ENCODE measurements at places on chromosomes 6 and 20.

GRCh38 chr20:56417911-56418310 lies 5.9 kb downstream of the CASS4 start:
- DNase-seq: no peak

DNA sequence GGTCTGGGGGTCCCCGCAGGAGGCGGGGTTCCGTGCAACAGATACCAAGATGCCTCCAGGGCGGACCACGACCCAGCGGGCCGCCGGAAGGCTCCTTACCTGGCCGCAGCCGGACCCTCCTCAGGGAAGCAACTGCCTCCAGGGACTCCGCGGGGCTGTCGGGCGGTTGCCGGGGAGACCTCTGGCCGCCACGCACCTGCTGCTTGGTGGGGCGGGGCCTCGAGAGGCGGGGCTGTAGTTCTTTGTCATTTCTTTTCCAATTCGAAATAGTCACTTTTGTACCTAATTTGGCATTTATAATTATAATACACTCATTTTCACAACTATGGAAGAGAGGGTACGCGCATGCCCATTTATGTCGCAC lies 647 bp downstream of the AK9 start:
- DNase-seq: peak; percentile 42

DNA sequence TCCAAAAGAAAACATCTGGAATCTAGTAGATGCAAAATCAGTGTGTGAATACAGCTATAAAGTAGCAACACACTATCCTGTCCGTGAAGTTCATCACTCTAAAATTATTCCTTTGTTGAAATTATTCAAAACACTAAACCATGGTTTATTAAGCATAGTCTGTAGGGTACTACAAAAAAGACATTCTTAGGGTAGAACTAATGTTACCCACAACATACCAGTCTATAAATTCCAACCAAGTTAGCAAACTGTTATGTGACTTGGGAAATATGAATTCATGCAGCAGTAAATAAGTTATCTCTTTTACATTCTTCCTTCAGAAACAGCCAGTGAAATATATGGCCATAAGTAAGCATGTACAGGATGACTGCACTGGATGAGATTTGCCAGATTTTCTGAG lies 580.3 kb upstream of the ADGRB3 start:
- DNase-seq: no peak

DNA sequence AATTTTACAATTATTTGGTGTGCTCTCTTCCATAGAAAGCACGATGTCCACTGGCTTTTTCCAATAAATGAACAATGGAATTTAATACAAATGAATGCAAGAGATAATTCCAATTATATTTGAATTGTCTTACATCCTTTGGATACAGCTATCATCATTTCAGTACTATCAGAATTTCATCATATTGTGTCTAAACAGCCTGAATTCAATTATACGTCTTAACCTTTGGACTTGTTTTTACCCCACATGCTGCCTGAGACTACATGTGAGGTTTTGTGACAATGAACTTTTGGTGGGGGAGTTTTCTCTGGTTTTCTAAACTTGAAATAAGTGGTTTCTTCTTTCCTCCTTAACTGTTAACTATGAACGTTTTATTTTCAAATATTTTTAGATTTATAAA lies 1176.0 kb downstream of the EPHA7 start:
- no peak for DNase-seq

DNA sequence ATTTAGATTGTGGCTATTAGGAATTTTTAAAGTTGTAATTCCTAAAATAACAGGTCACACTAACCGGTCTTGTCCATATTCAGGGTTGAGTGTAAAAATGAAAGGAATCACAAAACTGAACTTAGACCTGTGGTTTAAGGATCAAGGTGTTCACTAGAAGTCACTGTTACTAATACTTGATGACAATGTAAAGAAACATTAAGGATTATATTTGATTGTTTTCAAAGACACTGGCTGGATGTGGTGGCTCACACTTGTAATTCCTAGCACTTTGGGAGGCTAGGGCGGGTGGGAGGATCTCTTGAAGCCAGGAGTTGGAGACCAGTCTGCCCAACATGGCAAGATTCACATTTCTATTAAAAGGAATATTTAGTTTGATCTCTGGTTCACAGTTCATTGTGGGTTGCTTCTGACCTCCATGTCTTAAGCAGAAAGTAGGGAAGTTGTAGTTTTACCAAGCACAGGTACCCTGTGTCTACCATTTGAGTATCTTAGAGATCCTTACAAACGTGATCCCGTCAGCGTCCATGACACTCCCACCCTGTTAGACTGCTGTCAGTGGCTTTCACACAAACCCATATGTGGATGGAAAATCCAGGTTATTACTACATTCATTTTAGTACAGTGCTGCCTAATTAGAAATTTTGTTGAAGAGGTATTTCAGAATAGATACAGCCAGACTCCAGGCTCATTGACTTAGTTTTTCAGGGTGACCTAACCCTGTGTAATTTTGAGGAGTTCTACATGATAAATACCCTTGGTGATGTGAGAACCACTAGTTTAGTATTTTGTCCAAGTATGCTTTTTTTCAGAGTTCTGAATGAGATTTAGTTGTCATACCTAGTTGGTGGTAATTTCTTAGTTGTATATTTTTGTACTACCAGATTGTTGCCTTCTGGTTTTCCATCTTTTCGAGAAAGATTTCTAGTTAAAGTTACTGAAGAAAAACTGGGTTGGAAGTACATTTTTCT lies 10.2 kb downstream of the SRSF3 start:
- no peak for DNase-seq

GRCh38 chr6:147043994-147044477 lies 160.2 kb upstream of the STXBP5 start:
- no peak for DNase-seq

GRCh38 chr6:26033941-26034354 lies 53.3 kb upstream of the HFE start:
- DNase-seq: peak; percentile 31

- DNase-seq: no peak
Measured at GRCh38 chr6:6683969-6684833, 95.7 kb downstream of the LY86 start.

GRCh38 chr6:111210194-111210728 lies 123.0 kb downstream of the SLC16A10 start:
- peak; percentile 33 for DNase-seq

DNA sequence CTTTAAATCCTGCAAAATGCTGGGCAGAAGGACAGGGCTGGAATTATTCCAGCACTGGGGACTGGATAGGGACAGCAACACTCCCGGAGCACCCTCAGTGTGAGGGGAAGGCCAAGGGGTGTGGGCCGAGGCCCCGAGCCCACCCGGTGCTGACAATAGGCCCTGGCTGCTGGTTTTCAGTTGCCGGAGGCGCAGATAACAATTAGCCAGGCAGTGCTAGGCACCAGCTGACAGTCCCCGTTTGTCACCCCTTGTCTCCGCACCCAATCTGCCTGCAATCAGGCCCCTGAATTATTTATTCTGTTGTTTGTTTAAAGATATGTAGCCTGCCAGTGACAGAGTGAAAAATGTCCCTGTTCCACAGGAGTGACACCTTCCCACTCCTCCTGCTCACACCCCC lies 120.0 kb downstream of the GRM4 start:
- no peak for DNase-seq

DNA sequence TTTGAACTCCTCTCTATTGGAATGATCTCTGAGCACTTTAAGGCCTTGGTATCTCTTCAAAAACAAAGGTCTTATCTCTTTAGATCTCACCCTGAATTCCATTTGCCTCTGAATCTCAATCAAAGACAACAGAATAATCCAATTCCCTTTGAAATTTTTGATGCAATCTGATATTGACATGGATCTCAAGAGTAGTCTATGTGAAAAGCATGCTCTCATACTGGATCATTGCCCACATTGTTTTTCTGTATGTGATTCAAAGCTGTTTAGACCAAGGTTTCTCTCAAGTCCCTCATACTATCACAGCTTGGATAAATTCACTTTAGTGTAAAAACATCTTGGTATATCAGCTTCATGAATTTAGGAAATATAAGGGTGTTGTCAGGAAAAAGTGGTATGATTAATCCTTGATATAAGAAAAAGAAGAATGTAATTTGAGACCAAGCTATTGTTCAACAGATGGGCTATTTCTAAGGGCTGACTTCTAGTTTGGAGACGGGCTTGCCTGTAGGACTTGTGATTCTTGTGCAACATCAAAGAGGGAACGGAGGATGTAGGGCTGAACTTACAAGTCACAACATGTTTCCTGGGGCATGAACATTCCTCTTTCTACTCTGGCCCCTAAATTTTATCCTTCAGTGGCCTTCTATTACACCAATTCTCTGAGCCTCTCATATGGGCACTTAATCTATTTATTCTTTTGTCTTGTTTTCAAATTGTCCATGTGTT lies 77.9 kb upstream of the CITED2 start:
- DNase-seq: no peak

DNA sequence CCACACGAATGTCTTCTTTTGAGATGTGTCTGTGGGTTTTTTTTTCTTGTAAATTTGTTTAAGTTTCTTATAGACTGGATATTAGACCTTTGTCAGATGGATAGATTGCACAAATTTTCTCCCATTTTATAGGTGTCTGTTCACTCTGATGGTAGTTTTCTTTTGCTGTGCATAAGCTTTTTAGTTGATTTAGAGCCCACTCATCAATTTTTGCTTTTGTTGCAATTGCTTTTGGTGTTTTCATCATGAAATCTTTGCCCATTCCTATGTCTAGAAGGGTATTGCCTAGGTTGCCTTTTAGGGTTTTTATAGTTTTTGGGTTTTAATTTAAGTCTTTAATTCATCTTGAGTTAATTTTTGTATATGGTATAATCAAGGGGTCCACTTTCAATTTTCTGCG lies 57.7 kb downstream of the NKX2-2 start:
- DNase-seq: no peak

- DNase-seq: no peak
Measured at GRCh38 chr6:13883966-13884365, 40.8 kb upstream of the RNF182 start.

DNA sequence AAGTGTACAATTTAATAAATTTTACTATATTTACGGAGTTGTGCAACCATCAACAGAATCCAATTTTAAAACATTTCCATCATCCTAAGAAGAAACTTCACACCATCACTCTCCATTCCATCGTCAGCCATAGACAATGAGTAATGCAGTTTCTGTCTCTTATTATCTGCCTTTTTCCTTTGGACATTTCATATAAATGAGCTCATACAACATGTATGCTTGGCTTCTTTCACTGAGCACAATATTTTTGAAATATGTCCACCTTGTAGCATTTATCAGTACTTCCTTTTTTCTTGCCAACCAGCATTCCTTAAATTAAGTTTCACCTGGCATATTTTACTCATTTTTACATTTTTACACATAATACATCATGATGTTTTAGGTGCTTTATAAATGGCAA lies 22.7 kb upstream of the HIVEP1 start:
- DNase-seq: no peak

GRCh38 chr6:12439296-12439695 lies 149.1 kb downstream of the EDN1 start:
- DNase-seq: no peak

GRCh38 chr20:24149175-24149574 lies 160.6 kb upstream of the GGTLC1 start:
- no peak for DNase-seq

DNA sequence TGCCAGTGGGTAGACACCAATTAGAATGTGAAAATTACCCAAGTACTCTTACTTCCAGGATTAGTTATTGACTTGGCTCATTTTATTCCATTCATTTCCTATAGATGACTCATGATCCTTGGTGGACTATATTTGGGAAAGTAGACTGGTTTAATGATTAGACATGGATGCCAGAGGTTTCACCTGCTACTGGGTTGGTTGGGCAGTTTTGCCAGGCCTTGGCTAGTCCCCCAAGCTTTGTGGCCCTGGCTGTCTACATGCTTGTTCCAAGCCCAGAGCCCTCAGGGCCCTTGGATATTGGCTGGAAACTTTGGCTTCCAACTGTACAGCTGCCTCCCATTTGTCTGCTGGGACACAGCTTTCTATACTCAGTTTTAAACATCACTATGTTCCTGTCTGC lies 104.1 kb downstream of the ZFP64 start:
- no peak for DNase-seq

DNA sequence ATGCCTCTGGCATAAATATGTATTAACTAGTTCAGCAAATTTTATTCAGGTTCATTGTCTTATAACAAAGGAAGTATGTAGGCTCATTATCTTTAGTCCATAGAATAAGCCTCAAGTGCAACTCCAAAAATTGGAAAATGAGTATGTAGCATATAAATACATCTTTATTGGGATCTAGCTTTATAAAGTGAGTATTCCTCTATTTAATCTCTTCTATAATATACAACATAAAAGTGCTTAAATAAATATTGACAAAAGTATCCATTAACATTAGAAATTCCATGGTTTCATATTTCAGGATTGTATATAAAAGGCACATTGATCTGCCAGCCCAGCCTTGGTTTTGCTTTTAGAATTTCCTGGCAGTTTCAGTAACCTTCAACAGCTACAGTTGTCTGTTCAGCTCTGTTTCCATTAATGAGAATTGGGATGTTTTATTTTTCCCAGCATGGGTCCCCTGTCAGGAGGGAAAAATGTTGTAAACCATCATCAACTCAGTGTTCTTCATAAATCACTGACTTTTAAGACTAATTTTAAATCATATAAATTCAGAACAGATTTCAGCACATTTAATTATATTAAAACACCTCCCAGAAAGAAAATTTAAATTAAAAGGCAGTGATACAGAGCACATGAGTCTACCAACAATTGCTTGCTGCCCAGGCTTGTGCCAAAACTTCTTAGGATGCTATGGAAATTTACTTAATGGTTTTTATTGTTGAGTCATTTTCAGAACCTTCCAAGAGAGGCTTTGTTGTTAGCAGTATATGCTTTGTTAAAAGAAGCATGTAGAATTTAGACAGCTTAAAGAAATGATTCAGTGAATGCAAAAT lies 119.7 kb downstream of the ADGRG6 start:
- no peak for DNase-seq

DNA sequence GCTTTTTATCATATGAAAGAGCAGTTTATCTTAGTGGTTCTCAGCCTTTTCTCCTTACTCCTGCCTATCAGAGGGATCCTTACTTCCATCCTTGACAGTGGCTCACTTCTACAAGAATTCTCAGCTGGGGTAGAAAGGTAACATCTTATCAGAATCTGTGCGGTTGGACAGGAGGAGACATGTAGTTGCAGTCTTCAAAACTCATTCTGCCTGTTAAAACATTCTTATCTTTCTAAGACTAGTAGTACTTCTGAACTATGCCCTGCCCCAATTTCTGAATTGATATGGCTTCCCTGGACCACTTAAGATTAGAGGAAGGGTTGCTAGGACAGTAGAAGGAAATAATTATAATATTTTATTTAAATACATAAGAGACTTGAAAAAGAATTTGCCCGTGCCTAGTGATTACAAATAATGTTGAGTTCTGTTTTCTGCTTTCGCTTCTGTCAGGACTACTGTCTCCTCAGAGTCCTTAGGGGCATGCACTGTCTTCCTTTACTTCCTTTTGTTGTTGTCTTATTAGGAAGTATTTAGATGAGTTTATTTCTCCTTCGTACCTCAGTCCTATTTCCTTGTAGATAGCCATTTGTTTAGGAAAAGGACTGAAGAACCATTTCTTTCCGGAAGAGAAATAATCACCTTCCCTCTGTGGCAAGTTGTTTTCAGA lies 24.9 kb downstream of the BLTP3A start:
- no peak for DNase-seq

- DNase-seq: no peak
Measured at GRCh38 chr6:139395891-139396301, 21.4 kb upstream of the CITED2 start.
